Ecto neural progenitor cell (in vitro differentiated cells): ENCODE measurements at places on chromosomes 16 and 17.

GRCh38 chr17:4144422-4144747 is 1.4 kb downstream of the CYB5D2 start:
- no peak for DNase-seq

DNA sequence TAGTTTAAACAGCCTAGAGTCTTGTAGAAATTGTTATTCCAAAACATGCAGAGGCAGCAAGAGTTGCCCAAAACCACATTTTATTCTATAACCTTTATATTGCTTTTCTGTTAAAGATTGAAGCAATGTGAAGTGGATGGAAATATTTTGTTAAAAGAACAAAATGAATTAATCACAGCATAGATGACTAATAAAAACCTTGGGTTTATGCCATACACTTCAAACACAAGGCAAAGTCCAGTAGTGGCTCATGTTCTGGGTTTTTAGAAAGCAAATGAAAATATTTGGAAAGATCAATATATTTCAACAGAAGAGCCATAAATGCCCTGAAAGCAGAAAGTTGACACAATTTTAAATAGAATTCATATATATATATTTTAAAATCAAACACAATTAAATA is 36.7 kb upstream of the ULK2 start:
- DNase-seq: no peak

DNA sequence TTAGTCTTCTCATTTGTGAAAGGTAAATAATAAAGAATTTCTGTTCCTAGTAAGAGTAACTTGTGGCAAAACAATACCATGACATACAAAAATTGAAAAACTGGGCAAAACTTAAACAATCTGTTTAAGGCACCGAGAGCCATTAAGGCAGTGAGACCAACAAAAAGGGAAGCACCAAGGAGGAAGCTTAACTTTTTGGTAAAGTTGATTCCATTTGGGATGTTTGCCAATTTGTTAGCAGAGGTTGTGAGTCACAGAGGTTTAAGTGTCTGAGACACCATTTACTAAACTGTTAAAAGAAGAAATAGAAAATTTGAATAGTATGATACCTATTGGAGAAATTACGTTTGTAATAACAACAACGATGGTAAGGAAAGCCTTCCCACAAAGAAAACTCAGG is 4.9 kb downstream of the SLC35G3 start:
- DNase-seq: no peak

- DNase-seq: no peak
These were observed 4.7 kb downstream of the MSRB1 start for GRCh38 chr16:1938316-1938715.

- DNase-seq: no peak
These were observed at the start of gene CES2 for GRCh38 chr16:66935314-66936011. CES2 (plus strand) TSS chr16:66935516; CDS start chr16:66935636, 120 bp downstream.

GRCh38 chr16:8818504-8819270 is 21.0 kb downstream of the PMM2 start:
- DNase-seq: no peak

- no peak for DNase-seq
These were observed 25.9 kb downstream of the LPCAT2 start for GRCh38 chr16:55534756-55535155.

GRCh38 chr16:17469741-17470181 is 999 bp downstream of the XYLT1 start:
- no peak for DNase-seq

DNA sequence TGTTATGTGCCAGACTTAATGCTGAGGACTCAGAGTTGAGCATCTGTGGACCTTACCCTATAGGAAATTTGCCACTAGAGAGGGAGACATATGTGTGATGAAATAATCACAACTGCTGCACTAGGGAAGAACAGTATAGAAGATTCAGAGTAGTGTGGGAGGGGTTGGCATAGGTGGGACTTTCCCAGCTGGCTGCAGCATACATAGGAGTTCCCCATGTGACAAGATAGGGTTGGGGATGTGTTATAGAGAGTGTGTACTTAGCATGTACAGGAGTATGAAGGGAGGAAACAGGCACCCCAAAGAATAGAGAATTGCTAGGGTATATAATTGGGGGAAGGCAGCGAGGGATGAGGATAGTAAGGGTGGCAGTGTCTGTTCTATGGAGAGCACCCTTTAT is 2.9 kb downstream of the NUP93 start:
- no peak for DNase-seq

GRCh38 chr16:3569851-3570250 is 7.4 kb downstream of the NLRC3 start:
- DNase-seq: no peak

DNA sequence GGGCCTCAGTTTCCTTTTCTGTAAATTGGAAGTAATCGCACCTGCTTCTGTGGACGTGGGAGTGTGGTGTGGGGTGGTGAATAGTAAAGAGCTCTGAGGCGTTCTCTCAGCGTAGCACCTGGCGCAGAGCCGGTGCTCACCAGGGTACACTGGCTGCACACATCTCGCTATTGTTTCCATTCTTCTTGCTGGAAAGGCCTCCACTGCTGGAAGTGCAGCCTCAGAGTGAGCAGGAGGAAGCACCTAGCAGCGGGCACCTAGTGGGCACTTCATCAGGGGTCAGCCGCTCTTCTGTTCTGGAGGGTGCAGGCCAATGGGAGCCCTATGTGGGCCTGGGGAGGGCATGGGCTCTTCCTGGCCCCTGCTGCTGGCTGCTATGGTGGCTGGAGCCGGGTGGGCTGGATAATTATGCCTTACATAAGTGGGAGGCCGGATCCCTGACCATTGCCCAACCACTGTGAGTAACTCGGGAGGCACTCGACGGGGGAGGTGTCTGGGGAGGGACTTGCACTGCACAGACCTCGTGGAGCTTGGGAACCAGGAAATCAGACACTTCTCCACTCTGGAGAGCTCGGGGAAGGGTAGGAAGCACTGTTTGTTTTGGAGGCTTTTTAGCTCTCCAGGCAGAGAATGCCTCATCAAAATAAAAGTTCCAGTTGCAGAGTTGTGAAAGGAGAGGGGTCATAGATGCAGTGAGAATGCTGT is 1.7 kb downstream of the MAP2K3 start:
- DNase-seq: no peak

- DNase-seq: no peak
These were observed 25.3 kb upstream of the LITAF start for GRCh38 chr16:11611871-11612664.

- DNase-seq: no peak
These were observed 8.3 kb downstream of the UBE2G1 start for GRCh38 chr17:4358154-4358553.

DNA sequence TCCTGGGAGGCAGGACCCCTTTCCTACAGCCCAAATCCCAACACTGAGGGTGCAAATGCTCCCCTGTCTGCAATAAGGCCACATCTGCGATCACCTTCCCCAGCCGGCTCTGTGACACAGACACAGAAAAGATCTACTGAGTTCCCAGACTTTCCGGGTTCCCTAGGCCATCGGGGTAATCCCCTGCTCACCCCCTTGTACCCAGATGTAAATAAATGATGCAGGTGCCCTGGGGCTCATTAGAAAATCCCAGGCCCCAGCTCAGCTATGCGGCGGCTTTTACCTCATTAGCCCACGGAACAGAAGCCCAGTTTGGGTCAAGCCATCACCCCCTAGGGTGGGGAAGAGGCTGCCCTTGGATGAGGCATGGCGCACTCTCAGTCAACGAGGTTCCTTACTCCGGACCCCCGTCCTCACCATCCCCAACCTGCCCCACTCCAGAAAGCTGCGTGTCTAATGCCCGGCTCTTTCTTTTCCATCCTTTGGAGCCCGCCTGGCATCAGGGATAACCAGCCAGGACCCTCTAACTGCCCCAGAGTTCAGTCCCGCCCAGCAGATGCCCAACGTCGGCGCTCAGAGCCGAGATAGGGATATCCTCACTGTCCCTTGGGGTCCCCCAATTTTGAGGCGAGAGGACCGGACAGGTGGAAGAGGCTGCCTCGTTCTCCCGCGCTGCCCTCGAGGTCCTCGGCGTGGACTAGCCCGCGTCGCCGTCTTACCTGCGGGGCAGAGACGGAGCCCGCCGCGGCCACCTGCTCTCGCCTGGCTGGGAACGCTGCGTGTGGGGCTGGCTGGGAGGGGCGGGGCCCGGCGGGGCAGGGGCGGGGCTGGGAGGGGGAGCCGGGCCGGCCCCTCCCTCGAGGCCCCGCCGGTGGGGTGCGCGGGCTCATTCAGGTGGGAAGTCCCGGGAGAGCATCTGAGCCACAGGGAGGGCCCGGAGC is at the start of gene ZNF385C:
ZNF385C (minus strand) TSS at position 783 of the 941 bp plus-strand sequence. CDS start 35,417 bp downstream, outside the sequence.
- DNase-seq: peak; percentile 76

- no peak for DNase-seq
These were observed 711.7 kb upstream of the SOX9 start for GRCh38 chr17:71409137-71409536.

GRCh38 chr17:74981979-74982662 is 5.3 kb upstream of the CDR2L start:
- DNase-seq: peak; percentile 94

DNA sequence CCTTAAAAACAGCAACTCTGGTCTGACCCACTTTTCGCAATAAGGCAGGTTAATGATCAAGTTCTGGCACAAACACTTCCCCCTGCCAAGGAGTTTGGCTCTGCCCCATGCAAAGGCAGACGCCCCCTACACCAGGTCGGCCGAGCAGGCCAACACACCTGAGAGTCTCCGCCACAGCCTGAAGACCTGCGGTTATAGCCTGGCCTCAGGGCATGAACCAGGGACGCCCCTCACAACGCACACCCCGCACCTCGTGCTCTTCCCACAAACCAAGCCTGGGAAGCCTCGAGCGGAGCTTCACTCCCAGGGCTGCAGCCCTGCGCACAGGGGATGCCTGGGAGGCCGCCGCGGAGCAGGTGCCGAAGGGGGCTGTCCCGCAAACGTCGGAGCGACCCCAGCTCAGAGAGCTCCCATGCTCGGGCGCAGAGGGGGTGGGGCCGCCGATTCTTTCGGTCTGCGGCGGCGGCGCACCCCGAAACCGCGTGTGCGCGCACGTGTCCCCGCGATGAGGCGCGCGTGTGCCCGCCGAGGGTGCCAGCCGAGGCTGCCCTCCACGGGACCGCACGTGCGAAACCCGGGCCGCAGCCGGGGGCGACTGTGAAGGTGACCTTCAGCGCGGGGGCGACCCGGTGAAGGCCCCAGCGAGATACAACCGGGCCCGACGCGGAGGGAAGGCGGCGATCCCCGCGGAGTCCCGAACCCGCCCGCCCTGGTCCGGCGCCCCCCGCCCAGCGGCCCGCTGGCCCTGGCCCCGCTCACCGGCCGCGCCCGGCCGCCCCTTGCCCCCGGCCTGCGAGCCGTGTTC is 559 bp downstream of the CLUH start:
- DNase-seq: no peak
